Left ventricle myocardium superior (tissue), 1 donor: ENCODE measurements at places on chromosomes 4 and X. TPM values are rescaled to one million over a fixed set of nuclear protein-coding genes. Genes with fewer than 3 reads are reported as not detected.

The ARHGEF6 gene
- 44.2 TPM for total RNA-seq

The SCD5 gene
- 2.7 TPM for total RNA-seq

The LSM6 gene
- 13.0 TPM for total RNA-seq

The MSANTD1 gene
- total RNA-seq: 0.45 TPM

The F8A3 gene
- total RNA-seq: not detected

The TCEAL6 gene
- not detected for total RNA-seq
